ENCODE measurements at places on chromosomes 6 and 20.

- H3K36me3 ChIP-seq, result no peaks in the 10 kb centered on the region
- H3K4me3 ChIP-seq, result no peak overlapping the region
- DNase-seq, result no peak
- no peak overlapping the region for H3K27ac ChIP-seq
- H3K4me1 ChIP-seq, result no peaks in the 10 kb centered on the region
Measured at GRCh38 chr20:9510911-9511310, 3.5 kb upstream of the LAMP5 start.

- DNase-seq, result no peak
- no peak overlapping the region for H3K27ac ChIP-seq
Measured at GRCh38 chr6:26175033-26175427, 87.8 kb downstream of the HFE start.

- no peak overlapping the region for H3K4me3 ChIP-seq
- no peak for DNase-seq
- H3K4me1 ChIP-seq, result no peaks in the 10 kb centered on the region
- H3K27ac ChIP-seq, result no peak overlapping the region
- H3K27me3 ChIP-seq, result no peaks in the 10 kb centered on the region
Measured at GRCh38 chr20:56403465-56403864, 8.6 kb upstream of the CASS4 start.

GRCh38 chr20:45765307-45765875 is 26.3 kb downstream of the WFDC3 start:
- no peaks in the 10 kb centered on the region for H3K4me1 ChIP-seq
- no peaks in the 10 kb centered on the region for H3K36me3 ChIP-seq
- H3K27ac ChIP-seq, result no peak overlapping the region
- no peaks in the 10 kb centered on the region for H3K27me3 ChIP-seq

- no peak for DNase-seq
- no peaks in the 10 kb centered on the region for H3K4me1 ChIP-seq
- no peaks in the 10 kb centered on the region for H3K27me3 ChIP-seq
- H3K36me3 ChIP-seq, result no peaks in the 10 kb centered on the region
- no peak overlapping the region for H3K27ac ChIP-seq
Measured at GRCh38 chr6:9095729-9096128, 660.4 kb upstream of the SLC35B3 start.

DNA sequence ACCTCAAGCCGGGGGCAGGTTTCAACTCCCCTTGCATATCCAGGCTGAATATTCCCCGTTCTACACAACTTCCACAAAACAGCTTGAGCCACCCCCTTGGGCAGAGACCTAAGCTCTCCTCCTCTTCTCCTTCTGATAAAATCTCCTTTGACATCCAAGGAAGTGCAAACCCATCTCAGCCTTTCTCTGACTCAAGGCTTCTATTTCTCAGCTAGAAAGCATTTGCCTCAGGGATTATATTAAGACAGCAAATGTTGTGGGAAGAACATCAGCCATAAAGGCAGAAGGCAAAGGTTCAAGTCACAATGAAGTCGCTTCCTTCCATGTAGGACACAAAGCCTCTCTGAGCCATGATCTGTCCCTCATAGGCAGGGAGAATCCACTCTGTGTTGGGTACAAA is 386.6 kb upstream of the ARID1B start:
- no peak overlapping the region for H3K4me3 ChIP-seq
- no peak overlapping the region for H3K27ac ChIP-seq
- no peaks in the 10 kb centered on the region for H3K4me1 ChIP-seq
- no peaks in the 10 kb centered on the region for H3K27me3 ChIP-seq

- H3K36me3 ChIP-seq, result no peaks in the 10 kb centered on the region
- H3K27ac ChIP-seq, result no peak overlapping the region
- no peaks in the 10 kb centered on the region for H3K27me3 ChIP-seq
- H3K4me3 ChIP-seq, result no peak overlapping the region
Measured at GRCh38 chr20:12597551-12597950, 411.2 kb upstream of the SPTLC3 start.

DNA sequence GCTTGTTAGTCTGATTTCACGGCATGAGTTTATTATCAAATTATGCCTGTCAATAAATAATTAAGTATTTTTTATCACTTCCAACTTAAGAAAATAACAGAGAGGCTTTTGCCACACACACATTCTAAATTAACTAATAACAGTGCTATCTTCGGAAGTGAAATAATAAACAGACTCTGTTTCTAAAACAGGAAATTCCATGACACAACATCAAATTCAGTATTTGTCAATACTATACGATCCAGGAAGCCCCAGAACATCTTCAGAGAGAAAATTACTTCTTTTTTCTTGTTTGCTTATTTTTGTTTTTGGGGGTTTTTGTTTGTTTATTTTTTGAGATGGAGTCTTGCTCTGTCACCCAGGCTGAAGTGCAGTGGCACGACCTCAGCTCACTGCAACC is 150.7 kb upstream of the PRDM1 start:
- no peak overlapping the region for H3K27ac ChIP-seq
- DNase-seq, result no peak
- H3K4me3 ChIP-seq, result no peak overlapping the region
- H3K4me1 ChIP-seq, result no peaks in the 10 kb centered on the region
- no peaks in the 10 kb centered on the region for H3K27me3 ChIP-seq

DNA sequence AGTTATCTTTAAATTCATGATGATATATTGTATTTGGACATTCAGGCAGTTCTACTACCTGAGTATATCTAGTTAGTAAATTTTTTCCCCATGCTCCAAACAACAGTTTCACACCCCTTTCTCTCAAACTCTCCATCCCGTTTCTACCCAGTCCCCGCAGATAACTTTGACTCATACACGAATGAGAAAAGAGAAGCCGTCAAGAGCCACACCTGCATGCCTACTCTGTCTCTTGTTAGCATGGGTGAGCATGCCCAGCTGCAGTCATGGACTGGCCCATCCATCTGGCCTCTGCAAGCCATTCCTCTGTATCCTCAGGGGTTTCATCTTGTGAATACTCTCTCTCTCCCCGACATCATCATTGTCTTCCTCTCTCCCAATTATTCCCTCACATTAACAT is 41.5 kb downstream of the MYB start:
- DNase-seq, result no peak
- no peak overlapping the region for H3K27ac ChIP-seq
- no peak overlapping the region for H3K4me3 ChIP-seq
- H3K4me1 ChIP-seq, result no peaks in the 10 kb centered on the region

GRCh38 chr6:70124882-70125545 is 177.9 kb downstream of the COL9A1 start:
- no peak overlapping the region for H3K27ac ChIP-seq
- no peaks in the 10 kb centered on the region for H3K4me1 ChIP-seq
- H3K27me3 ChIP-seq, result no peaks in the 10 kb centered on the region
- no peaks in the 10 kb centered on the region for H3K36me3 ChIP-seq

DNA sequence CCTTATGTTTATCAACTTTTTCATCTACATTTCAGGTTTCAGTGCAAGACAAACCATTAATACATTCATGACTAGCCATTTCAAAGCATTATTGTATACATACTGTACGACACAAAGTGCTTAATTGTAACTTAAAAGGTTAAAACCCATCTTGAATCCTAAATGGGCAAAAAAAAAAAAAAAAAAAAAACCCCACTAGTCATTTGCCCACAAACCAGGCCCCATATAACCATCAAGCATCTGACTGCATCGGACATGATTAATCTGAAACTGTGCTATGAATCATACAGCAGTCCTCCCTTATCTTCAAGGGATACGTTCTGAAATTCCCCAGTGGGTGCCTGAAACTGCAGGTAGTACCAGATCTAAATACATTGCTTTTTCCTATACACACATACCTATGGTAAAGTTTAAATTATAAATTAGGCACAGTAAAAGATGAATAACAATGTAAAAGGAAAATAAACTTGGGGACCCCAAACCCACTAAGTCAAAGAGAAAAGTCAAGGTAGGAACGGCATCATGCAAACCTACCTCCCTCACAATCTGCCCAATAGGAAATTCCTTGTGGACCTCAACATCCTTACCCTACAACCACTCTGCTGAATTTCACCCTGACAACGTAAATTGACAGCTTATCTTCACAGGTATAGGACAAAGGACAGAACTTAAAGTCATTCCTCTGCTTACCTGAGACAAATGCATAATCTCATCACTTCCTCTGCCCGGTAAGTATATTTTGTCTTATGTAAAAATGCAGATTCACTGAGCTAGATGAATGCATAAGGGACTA is 14.3 kb downstream of the B4GALT5 start:
- no peak for DNase-seq
- no peaks in the 10 kb centered on the region for H3K4me1 ChIP-seq
- H3K4me3 ChIP-seq, result no peak overlapping the region

DNA sequence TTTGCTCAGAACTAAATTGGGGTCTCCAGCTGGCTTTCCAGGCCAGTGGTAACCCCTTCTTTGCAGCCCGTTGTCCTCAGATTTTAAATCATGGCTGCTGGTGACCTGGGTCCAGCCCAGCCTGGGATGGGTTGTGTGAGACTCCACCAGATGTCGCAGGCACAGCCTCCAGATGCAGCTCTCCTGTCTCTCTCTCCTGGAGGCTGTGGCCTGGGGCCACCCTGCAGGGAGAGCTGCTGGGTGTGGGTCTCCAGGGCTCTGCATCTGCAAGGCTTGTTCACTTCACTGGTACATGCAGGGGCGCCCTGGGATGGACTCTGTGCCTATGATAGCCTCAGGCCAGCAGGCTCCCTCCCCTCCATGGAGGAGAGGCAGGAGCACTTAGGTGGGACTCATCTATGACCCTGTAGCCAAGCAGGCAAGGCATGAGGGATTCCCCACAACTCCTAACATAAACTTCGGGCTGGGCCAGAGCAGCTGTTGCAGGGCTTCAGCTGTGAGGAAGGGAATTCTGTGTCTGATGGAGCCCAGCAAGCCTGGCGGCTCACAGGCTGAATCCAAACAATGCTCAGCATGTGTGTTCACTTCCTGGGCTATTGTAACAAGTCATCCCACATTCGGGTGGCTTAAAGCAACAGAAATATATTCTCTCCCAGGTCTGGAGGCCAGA is 94.7 kb upstream of the NXT1 start:
- no peak overlapping the region for H3K27ac ChIP-seq
- DNase-seq, result no peak
- no peak overlapping the region for H3K4me3 ChIP-seq
- H3K27me3 ChIP-seq, result peaks cover 23% of the 10 kb centered on the region

- no peaks in the 10 kb centered on the region for H3K27me3 ChIP-seq
- H3K36me3 ChIP-seq, result peaks cover 8% of the 10 kb centered on the region
- no peaks in the 10 kb centered on the region for H3K4me1 ChIP-seq
- no peak overlapping the region for H3K27ac ChIP-seq
- no peak overlapping the region for H3K4me3 ChIP-seq
Measured at GRCh38 chr6:152151920-152152319, 344.4 kb downstream of the ESR1 start.

DNA sequence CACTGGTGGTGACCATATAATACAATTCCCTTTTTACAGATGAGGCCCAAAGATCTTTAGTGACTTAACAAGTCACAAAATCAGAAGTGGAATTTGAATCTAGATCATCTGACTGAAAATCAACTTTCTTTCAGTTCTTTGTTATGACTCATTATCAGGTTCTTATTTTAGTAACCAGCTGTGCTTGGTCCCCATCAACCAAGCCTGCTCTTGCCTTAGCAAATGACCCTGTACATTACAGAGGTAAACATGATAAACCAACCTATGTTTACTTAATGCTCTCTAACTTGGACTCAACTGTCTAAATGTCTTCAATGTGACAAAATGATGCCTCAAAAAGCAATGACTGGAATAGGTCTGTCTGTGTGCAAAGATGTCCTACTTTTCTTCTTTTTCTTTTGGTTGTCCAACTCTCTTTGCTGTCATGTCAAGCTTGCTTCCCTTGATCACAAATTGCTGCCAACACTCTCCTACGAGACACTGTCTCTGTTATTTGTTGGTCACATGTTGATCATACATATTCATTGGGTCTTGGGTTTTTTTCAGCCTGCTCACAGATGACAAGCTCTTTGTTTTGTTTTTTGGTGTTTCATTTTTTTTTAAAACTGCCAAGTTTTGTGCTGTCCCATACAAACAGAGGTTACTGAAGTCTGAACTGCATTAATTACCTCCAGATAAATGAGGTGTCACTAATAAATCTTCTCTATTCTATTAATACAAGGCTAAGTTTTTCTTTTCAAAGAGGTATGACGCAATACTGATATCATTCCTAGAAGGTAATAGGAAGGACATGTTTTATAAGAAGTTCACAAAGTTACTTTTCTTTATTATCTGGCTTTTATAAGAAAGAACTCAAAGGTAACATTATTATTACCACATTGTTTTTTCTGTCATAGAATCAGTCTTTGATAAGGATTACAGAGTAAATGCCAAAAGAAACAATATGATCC is 62.2 kb upstream of the PLN start:
- no peaks in the 10 kb centered on the region for H3K4me1 ChIP-seq
- no peak for DNase-seq
- H3K4me3 ChIP-seq, result no peak overlapping the region
- H3K27me3 ChIP-seq, result no peaks in the 10 kb centered on the region
- no peaks in the 10 kb centered on the region for H3K36me3 ChIP-seq
- no peak overlapping the region for H3K27ac ChIP-seq

- H3K4me3 ChIP-seq, result no peak overlapping the region
- no peaks in the 10 kb centered on the region for H3K36me3 ChIP-seq
- no peaks in the 10 kb centered on the region for H3K27me3 ChIP-seq
- no peak for DNase-seq
- H3K4me1 ChIP-seq, result no peaks in the 10 kb centered on the region
Measured at GRCh38 chr6:74075896-74076295, 379.9 kb downstream of the CD109 start.
